Muscle of leg (tissue), 16 donors: ENCODE measurements at places on chromosomes 16 and 17. TPM values are rescaled to one million over a fixed set of nuclear protein-coding genes. Genes with fewer than 3 reads are reported as not detected.

The NPIPA8 gene
- polyA plus RNA-seq: 2.2 TPM

The PRAC1 gene
- polyA plus RNA-seq: not detected

The GEMIN4 gene
- polyA plus RNA-seq: 14.8 TPM

The NRN1L gene
- polyA plus RNA-seq: not detected

The HS3ST6 gene
- polyA plus RNA-seq: not detected

The GPR179 gene
- polyA plus RNA-seq: 0.18 TPM

GRCh38 chr17:76492989-76493501, 8.2 kb downstream of the RHBDF2 start:
- peaks cover 44% of the 10 kb centered on the region for H3K4me1 ChIP-seq
- peak; percentile 84 for DNase-seq
- no peaks in the 10 kb centered on the region for H3K36me3 ChIP-seq
- H3K27me3 ChIP-seq: peaks cover 3% of the 10 kb centered on the region

GRCh38 chr17:37848690-37849616, 75.3 kb upstream of the TBC1D3K start:
- H3K27ac ChIP-seq: no peak overlapping the region
- H3K4me3 ChIP-seq: no peak overlapping the region
- no peaks in the 10 kb centered on the region for H3K36me3 ChIP-seq
- peaks cover 7% of the 10 kb centered on the region for H3K4me1 ChIP-seq
- peaks cover 9% of the 10 kb centered on the region for H3K27me3 ChIP-seq

- no peak overlapping the region for H3K27ac ChIP-seq
- H3K4me3 ChIP-seq: no peak overlapping the region
- H3K4me1 ChIP-seq: no peaks in the 10 kb centered on the region
- H3K36me3 ChIP-seq: no peaks in the 10 kb centered on the region
- H3K27me3 ChIP-seq: peaks cover under 1% of the 10 kb centered on the region
- no peak for DNase-seq
Measured at GRCh38 chr17:34739386-34739785, 160.0 kb downstream of the TMEM132E start.

- peaks cover 35% of the 10 kb centered on the region for H3K4me1 ChIP-seq
- DNase-seq: peak; percentile 77
- H3K27me3 ChIP-seq: no peaks in the 10 kb centered on the region
- H3K36me3 ChIP-seq: no peaks in the 10 kb centered on the region
- no peak overlapping the region for H3K4me3 ChIP-seq
- no peak overlapping the region for H3K27ac ChIP-seq
Measured at GRCh38 chr16:50591800-50592771, 43.9 kb downstream of the NKD1 start.

DNA sequence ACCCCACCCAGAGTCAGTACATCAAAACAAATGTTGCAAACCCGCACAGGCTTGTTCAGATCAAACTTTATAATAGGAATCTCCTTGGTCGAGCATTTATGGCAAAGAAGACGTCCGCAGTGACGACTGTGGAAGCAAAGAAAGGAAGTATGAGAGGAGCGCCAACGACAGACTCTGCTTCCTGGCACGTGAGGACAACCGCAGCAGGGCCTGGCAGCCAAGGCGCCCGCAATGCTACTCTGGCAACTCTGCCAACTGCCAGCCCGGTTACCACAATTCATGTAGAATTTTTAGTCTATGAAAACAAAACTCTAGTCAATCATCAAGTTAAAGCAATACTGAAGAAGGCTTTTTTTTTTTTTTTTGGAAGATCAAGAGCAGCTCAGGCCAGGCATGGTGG, 24.8 kb downstream of the CYB5D2 start:
- H3K4me1 ChIP-seq: no peaks in the 10 kb centered on the region
- no peaks in the 10 kb centered on the region for H3K27me3 ChIP-seq
- H3K27ac ChIP-seq: no peak overlapping the region
- H3K4me3 ChIP-seq: no peak overlapping the region
- no peak for DNase-seq
- H3K36me3 ChIP-seq: peaks cover 80% of the 10 kb centered on the region

DNA sequence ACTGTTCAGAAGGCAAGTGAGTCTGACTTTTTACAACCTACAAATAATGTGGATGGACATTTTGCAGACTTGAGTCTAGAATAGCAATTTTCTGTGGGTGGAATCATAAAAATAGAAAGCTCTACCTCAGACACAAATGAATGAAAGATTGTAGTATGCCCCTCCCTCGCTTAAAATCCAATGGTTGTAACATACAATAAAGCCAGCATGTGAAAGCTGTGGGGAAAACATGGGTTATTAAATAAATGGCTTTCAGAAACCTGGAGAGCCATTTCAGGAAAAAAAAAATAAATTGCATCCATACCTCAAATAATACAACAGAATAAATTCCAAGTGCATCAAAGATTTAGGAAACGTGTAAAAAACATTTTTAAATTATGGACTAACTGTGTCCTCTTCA, 123.1 kb upstream of the MON1B start:
- H3K4me3 ChIP-seq: no peak overlapping the region
- H3K36me3 ChIP-seq: no peaks in the 10 kb centered on the region
- peak; percentile 6 for DNase-seq
- H3K4me1 ChIP-seq: peaks cover 14% of the 10 kb centered on the region
- no peaks in the 10 kb centered on the region for H3K27me3 ChIP-seq
- H3K27ac ChIP-seq: peak overlapping the region; percentile 6

DNA sequence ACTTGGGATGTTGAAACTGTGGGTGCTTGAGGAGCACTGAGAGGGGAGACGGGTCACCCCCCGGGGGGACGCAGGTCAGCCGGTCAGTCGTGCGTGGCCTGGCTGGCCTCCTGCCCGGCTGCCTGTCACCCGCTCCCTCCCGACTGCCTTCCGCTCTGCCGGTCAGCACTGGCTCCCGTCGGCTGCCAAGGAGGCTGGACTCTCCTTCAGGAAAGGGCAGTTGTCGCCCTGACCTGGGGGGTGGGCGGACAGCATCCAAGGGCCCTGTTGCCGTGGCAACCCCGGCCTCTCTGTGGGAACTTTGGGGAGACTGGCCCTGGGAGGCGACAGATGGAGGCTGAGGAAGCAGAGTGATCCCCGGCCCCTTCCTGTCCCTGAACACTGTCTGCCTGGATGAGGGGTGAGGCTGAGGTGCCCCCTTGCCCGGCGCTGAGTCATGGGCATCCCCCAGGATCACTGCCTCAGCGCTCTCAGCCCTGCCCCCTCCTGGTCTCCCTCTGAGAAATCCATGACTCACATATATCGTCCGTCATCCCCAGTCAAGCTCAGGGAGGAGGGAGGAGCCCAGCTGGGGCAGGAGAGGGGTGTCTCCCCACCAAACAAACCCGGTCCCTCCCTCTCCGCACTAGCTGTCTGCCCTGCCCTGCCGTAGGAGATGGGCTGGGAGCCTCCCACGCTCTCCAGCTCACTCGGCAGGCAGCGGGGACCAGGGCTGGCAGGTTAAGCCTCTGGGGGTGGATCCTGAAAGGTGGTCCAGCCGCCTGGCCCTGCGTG, at the start of gene ADGRG1:
TSS of gene ADGRG1 (plus strand) at position 623 of the 774 bp plus-strand sequence. CDS start 21,658 bp downstream, outside the sequence.
- DNase-seq: peak; percentile 82
- peak within 1 kb of the TSS; percentile 10 for H3K4me3 ChIP-seq
- H3K36me3 ChIP-seq: no peaks in the 10 kb centered on the region
- H3K4me1 ChIP-seq: peaks cover 37% of the 10 kb centered on the region

GRCh38 chr16:82281544-82281943, 111.5 kb upstream of the MPHOSPH6 start:
- peaks cover 6% of the 10 kb centered on the region for H3K27me3 ChIP-seq
- DNase-seq: peak; percentile 7
- no peaks in the 10 kb centered on the region for H3K36me3 ChIP-seq
- no peak overlapping the region for H3K4me3 ChIP-seq

DNA sequence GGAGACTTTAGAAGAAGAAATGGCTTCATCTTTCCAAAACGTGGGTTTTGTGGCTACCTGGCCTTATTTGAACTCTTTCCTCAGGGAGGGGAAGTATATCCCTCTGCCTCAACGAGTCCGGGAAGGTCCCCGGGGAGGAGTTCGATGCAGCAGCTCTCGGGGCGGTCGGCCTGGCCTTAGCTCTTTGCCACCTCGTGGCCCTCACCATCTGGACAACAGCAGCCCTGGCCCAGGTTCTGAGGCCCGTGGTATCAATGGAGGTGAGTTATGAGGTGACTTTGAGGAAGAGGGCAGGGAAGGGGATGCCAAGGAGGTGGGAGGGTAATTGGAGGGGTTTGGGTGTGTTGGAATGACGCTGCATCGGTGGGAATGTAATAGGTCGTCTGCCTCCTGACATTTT, 7.7 kb downstream of the ATXN2L start:
- H3K27ac ChIP-seq: no peak overlapping the region
- DNase-seq: no peak
- H3K4me1 ChIP-seq: peaks cover 5% of the 10 kb centered on the region
- H3K27me3 ChIP-seq: no peaks in the 10 kb centered on the region

GRCh38 chr16:11175787-11176341, 80.1 kb downstream of the SOCS1 start:
- H3K27me3 ChIP-seq: no peaks in the 10 kb centered on the region
- H3K36me3 ChIP-seq: peaks cover 31% of the 10 kb centered on the region
- peaks cover 6% of the 10 kb centered on the region for H3K4me1 ChIP-seq
- no peak for DNase-seq

DNA sequence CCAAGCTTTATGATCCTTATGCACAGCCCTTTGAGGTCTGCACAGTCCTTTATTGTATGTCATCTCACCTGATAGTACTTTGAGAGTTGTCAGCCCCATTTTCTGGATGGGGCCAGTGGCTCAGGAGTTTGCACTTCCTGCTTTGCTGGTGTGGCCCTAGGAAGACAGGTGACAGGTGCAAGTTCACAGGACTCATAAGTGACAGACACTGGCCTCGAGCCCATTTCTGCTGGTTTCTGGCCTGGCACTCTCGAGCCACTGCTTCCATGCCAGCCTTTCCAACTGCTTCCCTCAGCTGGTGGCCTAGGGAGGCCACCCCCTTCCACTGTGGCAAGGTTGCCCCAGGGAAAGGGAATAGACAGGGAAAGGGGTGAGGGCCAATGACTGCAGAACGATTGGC, 84.4 kb upstream of the CCL1 start:
- no peaks in the 10 kb centered on the region for H3K4me1 ChIP-seq
- peaks cover 3% of the 10 kb centered on the region for H3K27me3 ChIP-seq
- H3K4me3 ChIP-seq: no peak overlapping the region
- no peak overlapping the region for H3K27ac ChIP-seq
- no peak for DNase-seq
- no peaks in the 10 kb centered on the region for H3K36me3 ChIP-seq

DNA sequence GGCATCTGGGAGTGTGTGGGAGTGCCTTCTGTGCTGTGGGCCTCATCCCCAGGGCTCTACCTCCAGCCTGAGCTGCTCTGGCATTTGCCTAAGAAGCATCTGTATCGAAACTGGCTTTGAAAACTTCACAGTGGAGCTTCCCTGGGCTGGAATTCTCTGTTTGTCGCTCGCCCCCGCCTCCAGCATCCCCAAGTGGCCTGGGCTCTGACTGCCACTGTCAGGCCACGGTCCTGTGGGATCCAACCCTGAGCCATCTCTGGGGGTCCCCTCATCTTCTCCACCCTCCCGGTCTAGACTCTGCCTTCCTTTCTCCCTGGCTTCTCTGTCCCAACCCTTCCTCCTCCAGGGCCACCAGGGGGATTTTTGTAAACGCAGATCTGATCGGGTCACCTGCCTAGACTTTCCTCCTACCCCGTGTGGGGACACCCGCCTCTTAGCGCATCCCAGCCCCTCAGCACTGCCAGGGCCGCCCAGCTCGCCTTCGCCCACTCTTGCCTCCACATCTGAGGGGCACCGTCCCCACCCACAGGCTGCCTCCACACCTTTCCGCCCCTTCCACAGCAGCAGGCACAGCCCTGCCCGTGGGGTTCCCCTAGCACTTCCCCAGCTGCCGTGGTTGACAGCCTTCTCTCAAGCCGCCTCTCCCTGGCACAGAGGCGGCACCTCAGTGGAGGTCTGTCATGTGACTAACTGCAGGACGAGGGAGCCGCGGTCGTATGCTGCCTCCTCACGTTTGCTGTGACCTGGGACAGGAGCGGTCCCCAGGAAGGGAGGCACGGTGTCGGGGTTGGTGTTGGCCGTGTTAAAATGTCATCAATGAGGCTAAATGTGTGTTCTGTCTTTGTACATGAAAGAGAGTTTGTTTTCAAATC, 12.0 kb downstream of the TBC1D24 start:
- H3K36me3 ChIP-seq: peaks cover 18% of the 10 kb centered on the region
- DNase-seq: peak; percentile 48
- no peak overlapping the region for H3K4me3 ChIP-seq
- H3K27me3 ChIP-seq: no peaks in the 10 kb centered on the region
- H3K27ac ChIP-seq: peak overlapping the region; percentile 20
